Activated CD4-positive, alpha-beta T cell treated with anti-CD3 and anti-CD28 coated beads, Interleukin-2, amount 10 ng/mL, durations not matched to agents 7 days and 5 days (primary cell): ENCODE measurements at places on chromosomes 2 and 18.

GRCh38 chr18:58412844-58413666, 215.8 kb downstream of the ALPK2 start:
- no peak for DNase-seq

DNA sequence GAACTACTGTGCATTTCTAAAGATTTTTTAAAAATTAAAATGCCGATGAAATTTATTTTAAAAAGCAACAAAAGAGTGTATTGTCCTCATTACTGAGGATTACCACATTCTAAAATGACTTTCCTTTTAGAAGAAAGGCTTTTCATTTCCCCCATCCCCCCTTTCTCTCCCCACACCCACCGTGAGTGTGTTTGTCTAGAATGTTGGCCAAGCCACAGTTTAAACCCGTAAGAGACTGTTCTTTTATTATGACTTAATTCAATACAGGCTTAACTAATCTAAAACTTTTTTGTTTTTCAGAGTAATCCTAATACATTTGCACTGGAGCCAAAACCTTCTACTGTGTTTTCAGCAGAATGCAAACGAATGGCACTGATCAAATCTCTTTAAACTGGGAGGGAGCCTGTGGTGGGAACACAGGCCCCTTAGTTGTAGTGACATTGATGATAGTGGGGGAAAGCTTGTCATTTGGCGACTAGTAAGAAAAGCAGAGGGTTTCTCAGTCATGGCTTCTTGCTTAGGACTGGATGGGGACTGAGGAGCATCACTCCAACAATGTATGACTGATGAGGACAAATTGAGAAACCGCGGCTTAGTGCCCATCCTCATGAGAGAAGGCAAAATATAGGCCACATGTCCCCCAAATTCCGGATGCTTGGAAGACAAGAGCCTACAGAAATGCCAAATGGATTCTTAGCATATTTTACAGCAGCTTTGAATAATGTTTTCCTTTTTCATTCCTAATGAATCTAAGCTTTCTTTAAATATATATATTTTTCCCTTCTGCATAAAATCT, 154.0 kb upstream of the SMIM21 start:
- no peak for DNase-seq

DNA sequence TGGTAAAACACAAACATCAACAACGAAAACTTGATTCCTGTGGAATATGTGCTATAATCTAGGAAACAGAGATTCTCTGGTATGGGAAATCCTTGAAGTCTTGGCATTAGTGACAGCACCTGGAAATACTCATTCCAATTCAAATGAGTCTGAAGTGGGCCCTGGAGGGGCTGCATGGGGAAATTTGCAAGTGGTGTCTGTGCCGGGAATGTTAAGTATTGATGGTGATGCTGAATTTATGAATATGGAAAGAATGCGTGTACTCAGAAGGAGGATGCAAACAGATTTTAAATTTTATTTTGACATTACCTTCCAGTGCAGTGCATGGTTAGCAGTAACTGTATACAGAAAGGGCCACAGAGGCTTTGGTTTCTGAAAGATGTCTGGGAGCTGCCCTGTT, 37.2 kb downstream of the PTPRM start:
- no peak for DNase-seq

DNA sequence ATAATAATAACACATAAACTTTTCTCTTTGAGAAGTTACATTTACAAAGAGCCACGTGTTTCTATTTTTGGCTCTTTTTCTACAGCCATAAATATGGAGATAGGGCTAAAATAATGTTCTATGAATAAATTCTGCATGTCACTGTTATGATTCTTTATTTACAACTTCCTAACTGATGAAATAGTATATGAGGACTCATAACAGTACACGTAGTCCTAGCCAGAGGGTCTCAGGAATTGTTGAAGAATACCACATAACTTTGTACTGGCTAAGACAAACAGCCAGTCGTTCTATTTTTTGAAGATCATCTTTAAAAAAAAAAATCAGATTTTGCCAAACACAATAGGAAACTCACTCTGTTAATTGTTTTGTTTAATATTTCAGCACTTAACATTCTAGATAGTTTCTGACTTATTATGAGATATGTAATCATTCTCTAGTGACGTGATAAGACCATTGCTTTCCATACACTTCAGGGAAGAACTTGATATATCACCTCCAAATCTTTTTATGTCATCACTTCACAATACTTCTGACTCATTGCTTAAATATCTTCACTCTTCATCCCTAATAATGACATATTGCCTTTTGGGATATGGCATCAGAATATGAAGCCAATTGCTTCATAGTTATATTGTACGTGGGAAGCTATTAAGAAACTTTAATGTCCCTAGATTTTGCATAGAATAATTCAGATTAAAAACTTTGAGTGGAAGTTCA, 256.1 kb downstream of the XIRP2 start:
- no peak for DNase-seq
